ENCODE measurements at places on chromosomes 7 and 10.

DNA sequence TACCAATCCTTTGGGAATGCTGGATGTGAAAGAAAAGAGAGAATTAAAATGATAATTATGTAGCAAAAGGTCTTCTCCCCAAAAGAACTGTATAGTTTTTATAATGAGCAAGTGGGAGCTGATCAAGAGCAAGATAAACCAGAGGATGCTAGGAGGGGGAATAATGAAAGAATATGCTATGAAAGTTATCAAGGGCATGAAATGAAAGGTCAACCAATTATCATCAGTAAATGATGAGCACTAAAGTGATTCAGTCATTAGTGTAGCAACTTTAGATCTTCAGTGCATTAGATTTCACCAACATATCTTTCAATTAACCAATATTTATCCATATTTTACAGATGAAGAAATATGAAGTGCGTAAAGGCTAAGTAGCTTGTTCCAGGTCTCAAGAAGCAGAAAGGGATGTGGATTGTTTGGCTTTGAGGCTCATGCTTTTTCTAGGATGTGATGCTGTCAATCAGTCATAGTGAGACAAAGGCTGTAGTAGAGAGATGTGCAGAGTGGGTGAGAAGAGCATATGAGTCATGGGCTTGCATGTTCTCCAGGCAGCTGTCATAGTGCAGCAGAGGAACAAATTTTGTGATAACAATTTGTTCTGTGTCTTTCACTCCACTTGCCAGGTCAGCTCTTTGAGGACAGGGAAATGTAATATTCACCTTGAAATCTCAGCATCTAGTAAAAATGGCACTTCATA, 5.7 kb upstream of the OR2F2 start:
- no peak for DNase-seq

GRCh38 chr10:101047961-101048892, 13.6 kb upstream of the KAZALD1 start:
- DNase-seq = no peak

DNA sequence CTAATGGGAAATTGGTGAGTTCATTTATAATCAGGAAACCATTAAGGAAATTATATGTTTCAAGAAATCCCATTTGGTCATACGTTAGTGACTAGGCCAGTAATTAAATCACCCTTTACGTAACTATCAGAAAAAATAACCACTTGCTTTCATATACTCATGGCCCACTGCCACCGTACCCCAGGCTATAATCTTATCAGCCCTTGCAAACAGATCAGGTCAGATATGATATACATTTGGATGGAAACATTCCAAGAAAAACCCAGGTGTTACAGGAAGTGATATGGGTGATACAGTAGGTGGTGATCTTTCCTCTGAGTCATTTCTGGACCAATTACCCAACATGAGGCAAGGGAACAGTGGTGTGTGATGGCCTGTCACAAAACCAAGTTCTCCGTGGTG, 481.0 kb upstream of the SEMA3A start:
- no peak for DNase-seq

GRCh38 chr7:115582956-115583355, 447.6 kb downstream of the TFEC start:
- DNase-seq = no peak

DNA sequence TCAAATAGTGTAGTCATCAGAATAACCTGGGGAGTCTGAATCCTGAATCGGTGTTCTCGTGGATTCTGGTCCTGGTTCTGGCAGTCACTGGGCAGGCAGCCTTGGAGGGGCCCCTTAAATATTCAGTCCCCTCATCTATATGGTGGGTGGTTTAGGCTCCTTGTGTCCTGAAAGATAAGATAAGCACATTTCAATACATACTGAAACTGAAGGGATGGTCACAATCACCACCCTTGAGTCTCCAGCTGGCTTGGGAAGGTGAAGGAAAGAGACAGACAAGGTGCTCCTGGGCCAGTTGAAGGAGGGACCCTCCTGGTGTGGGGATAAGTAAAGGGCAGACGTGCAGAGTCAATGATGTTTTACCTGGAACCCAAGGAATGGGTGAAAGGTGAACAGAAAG, 146.7 kb downstream of the CXCL12 start:
- no peak for DNase-seq

- no peak for DNase-seq
These were observed 44.8 kb downstream of the PDIA4 start for GRCh38 chr7:148983200-148984146.

DNA sequence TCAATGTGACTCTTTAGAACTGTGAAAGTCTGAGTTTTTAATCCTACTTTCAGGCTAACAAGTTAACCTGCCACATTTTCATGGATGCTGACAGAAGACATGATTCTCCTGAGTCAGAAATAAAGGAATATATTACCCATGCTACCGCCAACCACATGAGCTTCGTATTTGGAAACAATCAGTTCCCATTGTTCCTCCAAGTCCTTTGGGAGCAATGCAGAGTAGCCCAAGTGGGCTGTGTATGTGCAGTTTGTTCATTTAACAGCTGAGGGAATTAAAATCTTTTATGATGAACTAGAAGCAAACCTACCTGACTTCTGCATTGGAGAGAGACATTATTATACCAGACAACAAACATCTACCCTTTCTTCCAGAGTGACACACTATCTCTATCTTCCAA, 169.3 kb upstream of the BET1 start:
- DNase-seq = no peak

Measured in HFF-Myc (cell line).